ENCODE measurements at places on chromosomes 13 and 19.

- DNase-seq = no peak
These were observed 4.9 kb upstream of the TIMM50 start for GRCh38 chr19:39475748-39476147.

GRCh38 chr19:19531951-19532805, 3.5 kb downstream of the YJEFN3 start:
- peak; percentile 50 for DNase-seq

- no peak for DNase-seq
These were observed 365.5 kb downstream of the PCDH9 start for GRCh38 chr13:66864627-66865026.

- no peak for DNase-seq
These were observed 161.1 kb downstream of the SLC7A1 start for GRCh38 chr13:29434217-29434945.

DNA sequence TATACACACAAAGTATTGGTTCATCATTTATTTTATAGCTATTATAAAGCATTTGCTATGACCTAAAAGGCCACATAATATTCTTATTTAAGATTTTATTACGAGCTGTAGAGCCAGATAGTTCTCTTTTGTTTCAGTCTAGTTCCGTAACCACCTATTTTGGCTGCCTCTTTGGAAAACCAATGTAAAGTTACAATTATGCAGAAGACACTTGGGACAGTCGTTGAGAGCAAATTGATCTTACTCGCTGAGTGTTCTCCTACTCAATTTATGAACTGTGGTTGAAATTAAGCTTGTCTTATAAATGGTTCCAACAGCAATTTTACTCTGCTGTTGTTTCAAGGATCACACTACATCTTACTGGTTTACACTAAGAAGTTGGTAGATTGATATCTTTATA, 122.3 kb downstream of the SLC7A1 start:
- DNase-seq = no peak

GRCh38 chr19:9139609-9140158, 513 bp upstream of the ZNF317 start:
- no peak for DNase-seq

GRCh38 chr19:13881251-13881691, 4.3 kb downstream of the NANOS3 start:
- peak; percentile 69 for DNase-seq

DNA sequence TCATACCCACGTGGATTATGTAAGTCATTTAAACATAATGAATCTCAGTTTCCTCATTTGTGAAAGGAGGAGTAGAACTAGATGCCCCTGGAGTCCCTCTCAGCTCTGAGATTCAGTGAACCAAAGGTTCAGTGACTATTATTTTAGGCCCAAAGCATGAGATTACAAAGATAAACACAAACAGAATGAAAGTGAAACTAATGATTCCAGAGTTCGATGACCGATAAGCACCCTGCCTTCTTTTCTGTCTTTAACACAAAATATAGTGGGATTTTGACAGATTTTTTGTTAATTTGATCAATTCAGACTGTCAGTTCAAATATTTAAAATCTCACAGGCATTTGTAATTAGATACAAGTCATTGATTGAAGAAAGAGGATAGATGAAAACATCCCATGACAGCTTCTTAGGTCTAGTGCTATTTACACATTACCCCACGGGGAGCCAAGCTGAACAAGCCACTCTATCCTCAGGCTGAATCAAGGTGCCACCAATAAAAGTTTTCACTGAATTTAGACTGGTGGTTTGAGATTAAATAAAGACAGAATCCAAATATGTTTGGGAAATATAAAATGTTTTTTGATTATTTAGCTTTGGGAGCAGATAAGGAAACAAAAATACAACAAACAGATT, 64.6 kb upstream of the RAP2A start:
- no peak for DNase-seq

GRCh38 chr19:56319991-56320390, 5.4 kb upstream of the ZSCAN5A start:
- no peak for DNase-seq

GRCh38 chr13:114130131-114130836, 2.1 kb downstream of the RASA3 start:
- no peak for DNase-seq

DNA sequence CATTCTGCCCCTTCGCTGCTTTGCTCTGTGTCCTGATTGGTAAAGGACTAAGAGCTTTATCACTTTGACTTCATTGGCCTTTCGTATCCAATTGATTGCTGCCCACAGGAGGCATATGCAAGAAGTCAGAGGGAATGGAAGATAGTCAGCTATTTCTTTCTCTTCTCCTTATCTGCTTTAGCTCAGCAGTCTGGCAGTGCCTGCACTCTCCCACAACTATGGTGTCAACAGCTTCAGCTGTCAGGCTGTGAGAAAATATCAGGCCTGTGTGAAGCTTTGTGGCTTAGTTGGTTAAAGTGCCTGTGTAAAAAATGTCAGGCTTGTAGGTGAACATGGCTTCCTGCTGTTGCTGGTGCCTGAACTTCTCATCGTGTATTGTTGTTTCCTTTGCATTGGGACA, 243.0 kb downstream of the PCDH17 start:
- no peak for DNase-seq

- DNase-seq = no peak
These were observed 24.4 kb upstream of the TNFSF11 start for GRCh38 chr13:42549552-42549936.

DNA sequence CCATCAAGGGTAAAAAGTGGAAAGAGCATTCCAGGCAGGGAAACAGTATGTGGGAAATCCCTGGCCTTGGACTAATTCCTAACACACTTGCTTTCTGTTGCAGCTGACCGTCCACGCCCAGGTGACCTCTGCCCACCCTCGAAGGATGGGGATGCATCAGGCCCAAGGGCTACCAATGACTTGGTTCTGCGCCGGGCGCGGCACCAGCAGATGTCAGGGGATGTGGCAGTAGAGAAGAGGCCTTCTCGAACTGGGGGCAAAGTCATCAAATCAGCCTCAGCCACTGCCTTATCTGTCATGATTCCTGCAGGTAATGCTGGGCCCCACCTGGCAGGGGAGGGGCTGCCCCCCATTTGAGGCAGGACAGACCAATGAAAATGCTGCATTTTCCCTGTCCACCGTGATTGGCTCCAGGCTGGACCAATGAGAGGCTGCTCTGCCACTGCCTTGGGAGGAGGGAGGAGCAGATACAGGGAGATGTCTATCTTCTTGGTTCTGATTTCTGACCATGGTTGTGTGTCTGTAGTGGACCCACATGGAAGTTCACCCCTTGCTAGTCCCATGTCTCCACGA, 12.6 kb downstream of the DNASE2 start:
- DNase-seq = no peak

- DNase-seq = no peak
These were observed 43.3 kb downstream of the VWA8 start for GRCh38 chr13:41917641-41918040.

DNA sequence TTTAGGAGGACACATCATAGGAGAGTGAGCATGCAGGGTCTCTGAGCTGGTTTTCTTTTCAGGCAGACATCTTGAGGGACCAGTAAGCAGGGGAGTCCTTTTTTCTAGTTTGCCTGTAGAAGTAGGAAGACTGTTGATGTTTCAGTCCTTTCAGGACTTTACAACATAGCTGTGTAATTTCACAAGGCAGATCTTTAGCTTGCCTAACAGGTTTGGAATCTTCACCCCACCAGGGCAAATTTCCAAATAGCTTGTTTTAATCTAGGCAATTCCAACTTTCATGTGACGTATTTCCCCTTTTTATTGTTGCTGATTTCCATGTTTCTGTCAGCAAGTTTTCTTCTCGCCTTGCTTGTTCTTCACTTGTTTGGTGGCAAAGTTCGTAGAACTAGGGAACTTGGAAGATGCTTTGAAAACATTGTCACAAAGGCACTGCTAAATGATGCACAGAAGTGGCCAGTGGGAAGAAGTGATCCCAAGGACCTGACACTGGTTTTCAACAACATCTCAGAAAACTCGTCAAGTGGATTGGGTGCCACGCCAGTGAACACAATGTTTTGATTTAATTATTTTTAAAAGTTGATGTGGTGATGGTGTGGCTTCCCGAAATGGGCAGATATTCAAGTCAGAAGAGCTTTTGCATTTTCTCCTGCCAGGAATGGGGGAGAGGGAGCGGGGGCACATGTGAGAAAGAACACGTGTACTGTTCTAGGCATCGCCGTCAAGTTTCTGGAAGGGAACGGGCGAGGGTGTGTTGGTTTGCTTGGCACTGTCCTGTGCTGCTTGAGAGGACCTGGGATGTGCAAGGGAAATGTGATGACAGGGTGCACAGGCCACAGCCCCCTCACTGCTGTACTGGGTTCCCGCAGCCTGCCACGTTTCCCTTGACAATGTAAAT, 418.6 kb downstream of the OXGR1 start:
- DNase-seq = no peak

DNA sequence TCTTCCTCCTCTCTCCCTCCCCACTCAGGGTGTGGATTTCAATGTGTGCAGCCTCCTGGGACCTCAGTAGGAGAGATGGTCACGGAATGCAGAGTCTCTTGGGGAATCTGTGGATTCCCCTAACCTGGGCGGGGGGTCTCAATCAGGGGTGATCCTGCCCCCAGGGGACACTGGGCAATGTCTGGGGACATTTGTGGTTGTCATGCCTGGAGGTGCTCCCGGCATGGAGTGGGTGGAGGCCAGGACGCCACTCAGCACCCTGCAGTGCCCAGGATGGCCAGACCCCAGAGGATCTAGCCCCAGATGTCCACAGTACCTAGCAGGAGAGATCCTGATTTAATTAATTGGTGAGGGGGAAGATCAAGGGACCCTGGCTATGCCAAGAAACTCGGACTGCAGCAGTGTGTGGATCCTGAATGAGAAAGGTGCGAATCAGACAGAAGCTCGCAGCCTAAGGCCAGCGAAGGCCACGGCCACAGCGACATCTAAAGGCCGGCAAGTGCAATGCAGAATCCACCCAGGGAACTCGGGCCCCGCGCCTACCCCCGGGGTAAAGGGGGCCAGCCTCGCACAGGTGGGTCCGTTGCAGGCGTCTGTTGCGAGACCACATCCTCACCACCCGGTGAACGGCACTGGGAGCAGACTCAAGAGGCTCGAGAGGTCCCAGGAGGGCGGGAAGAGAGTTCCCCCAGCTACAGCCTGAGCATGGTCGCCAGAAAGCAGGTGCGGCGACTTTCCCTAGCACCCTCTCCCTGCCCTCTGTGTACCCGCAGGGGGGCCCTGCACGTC, 88.8 kb downstream of the GNG7 start:
- no peak for DNase-seq

- no peak for DNase-seq
These were observed 5.8 kb downstream of the ARHGAP35 start for GRCh38 chr19:46866407-46867136.

DNA sequence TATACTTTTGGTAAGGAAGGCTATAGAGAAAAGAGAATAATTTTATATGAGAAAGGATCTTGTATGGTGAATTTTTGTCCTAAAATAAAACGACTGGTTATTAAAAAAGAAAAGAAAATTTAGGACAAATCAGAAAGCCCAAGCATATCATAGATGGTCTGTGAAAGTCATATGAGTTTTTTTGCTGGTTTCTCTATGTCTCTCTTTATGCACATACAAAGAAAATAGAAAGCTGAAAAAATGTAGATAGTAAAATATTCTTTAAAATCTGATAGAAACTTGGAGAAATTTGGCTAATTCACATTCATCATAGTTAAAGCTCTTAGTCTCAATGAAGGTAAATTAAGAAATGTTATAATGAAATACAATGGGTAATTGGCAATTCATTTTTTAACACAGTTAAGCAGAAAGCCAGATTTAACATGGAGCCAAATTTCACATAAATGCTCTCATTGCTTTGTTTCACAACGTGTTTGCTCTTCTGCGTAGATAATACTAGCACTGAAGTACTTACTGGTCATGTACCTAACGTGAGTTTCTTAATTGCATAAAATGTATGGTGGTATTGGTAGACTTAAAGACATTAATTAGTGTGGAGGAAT, 621.5 kb upstream of the ATXN8OS start:
- no peak for DNase-seq

DNA sequence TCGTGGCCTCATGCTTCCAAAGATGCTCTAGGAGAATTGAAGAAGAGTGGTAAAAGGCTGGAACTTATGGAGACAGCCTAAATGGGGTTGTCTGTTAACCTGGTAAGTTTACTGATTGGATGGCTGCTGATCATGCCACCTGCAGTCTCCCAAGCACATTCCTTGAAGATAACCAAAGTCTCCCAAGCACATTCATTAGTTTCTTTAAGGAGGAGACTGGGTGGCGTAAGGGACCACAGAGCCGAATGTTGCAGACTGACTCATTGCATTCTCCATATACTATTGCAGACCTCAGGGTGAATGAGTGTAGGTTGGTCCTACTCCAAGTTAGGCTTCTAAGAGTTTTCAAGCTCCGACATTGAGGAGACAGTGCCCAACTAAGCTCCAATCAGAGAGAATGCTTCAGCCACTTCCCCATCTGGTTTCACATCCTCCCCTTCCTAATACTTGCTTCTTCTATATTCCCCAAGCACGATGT, at the start of gene IGFL3:
Gene IGFL3, minus strand, starts transcription at position 51 of the 478 bp plus-strand sequence. Its CDS starts 39 bp downstream, at position 12.
- no peak for DNase-seq

GRCh38 chr13:46721054-46721453, 75.9 kb downstream of the ESD start:
- no peak for DNase-seq

GRCh38 chr13:110882972-110883371, 31.9 kb downstream of the ANKRD10 start:
- no peak for DNase-seq

DNA sequence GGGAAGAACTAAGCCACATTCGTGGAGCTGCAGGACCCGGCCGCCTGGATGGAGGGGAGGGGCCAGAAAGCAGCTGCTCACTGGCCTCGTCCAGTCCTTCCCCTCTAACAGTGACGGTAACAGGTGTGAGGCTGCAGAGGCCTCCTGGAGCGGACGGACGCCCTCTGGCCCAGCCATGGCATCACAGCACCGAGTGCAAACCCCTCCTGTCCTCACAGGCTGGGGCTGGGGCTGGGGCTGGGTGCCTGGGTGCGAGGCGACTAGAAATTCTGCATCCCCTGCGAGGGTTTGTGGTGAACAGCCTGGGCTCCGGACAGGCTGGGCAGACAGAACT, 3.6 kb downstream of the MICOS13 start:
- no peak for DNase-seq

DNA sequence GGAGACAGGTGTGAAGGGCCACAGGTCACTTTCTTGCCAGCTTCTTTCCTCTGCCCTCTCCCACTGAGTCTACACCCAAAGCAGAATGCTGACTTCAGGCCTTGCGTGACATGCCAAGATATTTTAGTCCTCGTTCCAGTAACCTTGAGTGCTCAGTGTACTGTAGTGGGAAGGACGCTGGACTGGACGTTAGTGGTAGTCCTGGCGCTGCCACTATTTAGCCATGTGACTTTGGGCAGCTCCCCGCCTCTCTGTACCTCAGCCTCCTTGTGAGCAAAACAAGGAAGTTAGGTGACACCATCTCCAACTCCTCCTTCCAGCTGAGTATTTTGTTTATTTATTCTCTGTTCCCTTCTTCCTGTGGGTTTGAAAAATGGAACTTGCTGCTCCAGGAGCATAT, 86.1 kb downstream of the FRY start:
- no peak for DNase-seq

DNA sequence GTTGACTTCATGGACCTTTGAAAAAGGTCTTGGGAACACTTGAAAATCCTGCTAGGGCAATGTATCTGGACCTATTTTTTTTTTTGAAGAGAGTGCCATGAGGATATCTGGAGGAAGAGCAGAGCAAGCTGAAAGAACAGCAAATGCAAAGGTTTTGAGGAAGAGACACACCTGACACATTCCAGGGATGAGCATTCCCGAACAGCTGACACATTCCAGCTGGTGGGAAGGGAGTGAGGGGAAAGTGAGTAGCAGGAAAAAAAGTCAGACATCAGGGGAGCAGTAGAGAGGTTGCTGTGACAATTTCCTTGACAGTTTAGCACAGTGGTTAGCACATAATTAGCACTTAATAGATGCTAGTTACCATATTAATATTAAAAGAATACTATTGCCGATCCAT, 14.7 kb downstream of the DGKH start:
- DNase-seq = no peak

GRCh38 chr13:112464720-112465119, 88.6 kb downstream of the SPACA7 start:
- no peak for DNase-seq
